Stimulated activated CD4-positive, alpha-beta T cell treated with anti-CD3 and anti-CD28 coated beads, TNF-alpha, amount 100 ng/mL, for 24 hours (primary cell): ENCODE measurements at places on chromosomes 2 and 18.

DNA sequence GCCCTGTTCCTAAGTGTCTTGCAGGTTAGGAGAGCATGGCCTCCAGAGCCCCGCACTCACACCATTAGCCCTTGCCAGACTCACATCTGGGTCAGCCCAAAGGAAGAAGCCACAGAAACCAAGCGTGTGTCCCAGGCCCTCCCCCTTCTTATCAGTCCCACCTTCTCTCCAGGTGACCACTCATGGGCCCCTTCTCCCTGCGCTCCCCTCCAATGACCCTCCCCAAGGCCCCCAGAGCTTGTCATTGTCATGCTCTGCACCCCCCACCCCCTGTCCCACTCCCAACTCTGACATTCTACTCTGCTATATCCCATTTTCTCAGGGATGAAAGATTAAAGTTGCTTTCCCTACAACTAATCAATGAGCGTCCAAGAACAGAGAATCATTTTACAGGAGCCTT is 30.1 kb downstream of the CAPN14 start:
- no peak for DNase-seq

DNA sequence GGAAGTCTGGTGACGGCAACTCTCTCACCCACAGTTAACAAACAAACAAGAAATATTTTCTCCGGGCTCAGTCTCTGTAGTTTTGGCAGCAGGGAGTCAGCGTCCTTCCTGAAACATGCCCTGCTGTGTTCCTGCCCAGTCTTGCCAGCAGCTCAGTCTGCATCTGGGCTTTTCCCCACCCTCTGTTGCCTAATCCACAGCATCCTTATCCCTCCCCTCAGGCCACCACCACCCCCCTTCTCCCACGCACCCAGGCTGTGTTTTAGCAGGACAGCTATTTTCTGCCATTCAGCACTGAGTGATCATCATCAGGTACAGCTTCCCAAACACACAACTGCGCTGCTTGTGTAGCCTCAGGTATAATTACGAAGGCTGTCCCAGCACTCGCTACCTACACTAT is 168.2 kb downstream of the DPP10 start:
- no peak for DNase-seq

DNA sequence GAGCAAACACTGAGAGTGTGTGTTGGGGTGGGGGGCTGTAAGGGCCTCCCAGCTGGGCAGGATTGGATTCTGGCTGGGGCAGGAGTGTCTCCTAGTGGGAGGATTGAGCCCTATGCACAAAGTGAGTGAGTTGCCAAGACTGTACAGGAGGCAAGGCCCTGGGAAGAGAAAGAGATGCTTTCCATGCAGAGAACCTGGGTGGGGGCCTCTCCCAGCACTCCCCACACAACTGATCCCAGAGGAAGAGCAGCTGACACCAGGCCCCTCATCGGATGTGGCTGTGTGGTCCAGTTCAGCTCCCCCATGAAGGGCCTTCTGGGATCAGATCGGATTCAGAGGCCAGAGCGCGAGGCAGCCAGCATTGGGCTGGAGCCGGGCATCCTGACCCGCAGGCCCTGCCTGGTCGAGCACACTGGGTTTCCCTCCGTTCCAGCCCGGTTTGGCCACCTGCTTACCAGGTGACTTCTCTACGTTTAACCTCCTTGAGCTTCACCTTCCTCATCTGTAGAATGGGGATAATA is 49.4 kb upstream of the FAHD2A start:
- no peak for DNase-seq

DNA sequence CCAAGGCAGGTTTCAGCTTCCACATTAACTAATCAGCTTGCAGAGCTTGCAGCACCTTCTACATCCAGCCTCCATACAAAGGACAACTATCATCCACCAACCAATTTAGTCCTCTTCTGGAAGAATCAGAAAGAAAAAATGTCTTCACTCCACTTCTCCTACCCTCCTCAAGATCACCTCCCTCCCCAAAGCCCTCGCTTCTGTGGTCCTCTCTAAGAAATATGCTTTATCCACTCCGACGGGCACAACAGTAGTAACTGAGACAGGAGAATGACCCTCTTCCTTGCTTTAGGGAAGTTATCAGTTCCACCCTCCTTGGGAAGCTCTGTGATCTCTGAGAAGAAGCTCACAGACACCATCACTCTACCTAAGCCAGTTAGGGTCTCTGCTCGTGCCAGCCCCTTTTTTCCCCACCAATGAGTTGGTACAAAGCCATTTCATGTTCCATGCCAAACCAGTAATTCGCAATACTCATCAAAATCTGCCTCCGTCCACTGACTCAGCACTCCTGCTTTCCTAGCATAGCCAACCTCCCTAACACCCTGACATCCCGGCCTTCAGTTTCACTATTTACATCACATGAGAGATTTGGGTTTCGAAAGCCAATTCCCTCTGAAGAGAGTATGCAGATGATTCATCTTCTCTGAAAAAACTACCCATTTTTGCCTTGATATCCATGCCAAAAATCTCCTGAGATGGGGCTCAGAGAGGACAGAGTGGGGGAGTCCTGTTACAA is 114.1 kb upstream of the PKDCC start:
- DNase-seq, result no peak

DNA sequence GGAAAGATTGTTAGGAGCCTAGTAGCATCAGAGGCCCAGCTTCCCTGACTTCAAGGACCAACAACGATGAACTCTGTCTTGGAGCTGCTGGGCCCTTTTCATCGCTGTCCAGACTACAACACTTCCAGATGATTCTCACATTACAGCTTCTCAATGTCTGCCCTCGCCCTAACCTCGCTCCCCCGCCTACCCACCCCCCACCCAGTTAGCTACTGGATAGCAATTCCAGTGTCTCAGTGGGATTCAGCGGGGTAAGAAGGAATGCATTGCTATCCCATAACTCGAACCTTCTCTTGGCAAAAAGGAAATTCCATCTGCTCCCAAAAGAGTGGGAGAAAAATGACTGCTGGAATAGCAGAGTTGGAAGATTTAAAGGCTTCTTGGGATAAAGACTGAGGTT is 65.0 kb downstream of the RPL37A start:
- no peak for DNase-seq

DNA sequence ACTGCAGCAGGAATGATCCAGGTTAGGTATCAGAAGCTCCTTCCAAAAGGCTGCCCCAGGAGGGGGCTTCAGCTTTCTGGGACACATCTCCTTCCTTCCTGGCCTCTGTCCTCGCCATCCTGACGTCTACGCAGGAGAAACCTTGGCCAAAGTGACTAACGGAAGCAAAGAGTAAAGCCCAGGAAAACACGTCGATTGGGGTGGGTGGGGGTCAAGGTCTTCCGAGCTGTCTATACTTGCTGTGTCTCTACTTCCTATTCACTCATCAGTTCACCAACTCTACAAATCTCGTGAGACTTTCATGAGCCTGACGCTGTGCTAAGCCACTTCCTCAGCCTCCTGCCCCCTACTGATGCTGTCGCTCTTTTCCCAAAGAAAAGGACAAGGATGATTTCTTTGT is 212.6 kb downstream of the TNS1 start:
- DNase-seq, result no peak

DNA sequence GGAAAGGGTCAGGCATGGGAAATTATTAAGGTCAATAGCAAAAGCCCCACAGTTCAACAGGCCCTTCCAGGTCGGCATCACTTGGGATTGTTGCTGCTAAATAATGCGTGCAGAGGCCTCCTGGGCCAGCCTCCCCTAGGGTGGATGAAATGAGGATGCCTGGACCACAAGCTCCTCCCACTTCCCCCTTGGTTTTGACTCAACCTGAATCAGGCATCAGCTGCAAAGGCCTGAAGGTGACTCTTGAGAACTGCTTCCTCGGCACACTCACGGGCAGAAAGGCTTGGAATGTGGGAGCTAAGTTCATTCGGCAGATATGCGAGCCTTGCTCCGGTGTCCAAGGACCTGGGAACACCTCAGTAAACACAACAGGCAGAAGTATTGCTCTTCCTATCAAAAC is 69.3 kb downstream of the MBP start:
- DNase-seq, result peak; percentile 69

- no peak for DNase-seq
Measured at GRCh38 chr2:103805746-103806145, 1043.9 kb downstream of the TMEM182 start.

DNA sequence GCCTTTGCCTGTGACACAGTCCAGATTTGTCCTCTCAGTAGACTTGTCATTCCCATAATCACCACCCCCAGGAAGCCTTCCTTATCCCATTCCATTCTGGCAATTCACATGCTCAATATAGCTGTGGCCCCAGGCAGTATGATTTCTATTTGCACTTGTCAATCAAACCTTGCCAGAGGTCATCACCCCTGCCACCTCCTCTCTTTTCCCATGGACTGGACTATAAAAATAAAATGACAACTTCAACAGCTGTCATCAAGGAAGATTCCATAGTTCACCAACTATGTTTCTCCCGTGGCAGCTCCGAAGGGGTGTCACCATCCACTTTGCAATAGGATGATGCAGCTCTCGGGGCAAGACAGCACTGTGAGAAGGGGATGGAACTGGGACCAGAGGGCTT is 255.7 kb downstream of the CELF4 start:
- no peak for DNase-seq

GRCh38 chr2:197497326-197497725 is 2.3 kb downstream of the HSPD1 start:
- no peak for DNase-seq

- no peak for DNase-seq
Measured at GRCh38 chr18:5237083-5237722, 40.1 kb upstream of the AKAIN1 start.

- no peak for DNase-seq
Measured at GRCh38 chr2:234847364-234847635, 104.5 kb upstream of the SH3BP4 start.

DNA sequence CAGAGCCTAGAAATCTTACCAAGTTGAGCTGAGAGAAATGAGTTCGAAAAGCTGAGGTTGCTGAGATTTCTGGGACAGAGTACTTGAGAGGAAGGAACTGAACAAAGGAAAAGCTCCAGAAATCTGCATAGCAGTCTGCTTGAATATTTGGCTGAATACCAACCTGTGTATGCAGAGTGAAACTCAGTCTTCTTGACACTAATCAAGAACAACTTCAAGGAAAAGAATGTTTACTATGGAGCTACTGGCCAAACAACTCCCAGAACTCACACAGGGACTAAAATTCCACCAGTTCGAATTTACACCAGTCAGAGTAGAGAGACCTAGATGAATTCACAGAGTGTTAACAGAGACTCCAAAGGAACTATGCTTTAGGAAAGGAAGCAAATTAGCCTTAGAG is 66.5 kb downstream of the USP37 start:
- DNase-seq, result no peak

- no peak for DNase-seq
Measured at GRCh38 chr2:16413947-16414346, 251.7 kb downstream of the CYRIA start.

- no peak for DNase-seq
Measured at GRCh38 chr2:224630659-224631550, 45.7 kb upstream of the CUL3 start.

DNA sequence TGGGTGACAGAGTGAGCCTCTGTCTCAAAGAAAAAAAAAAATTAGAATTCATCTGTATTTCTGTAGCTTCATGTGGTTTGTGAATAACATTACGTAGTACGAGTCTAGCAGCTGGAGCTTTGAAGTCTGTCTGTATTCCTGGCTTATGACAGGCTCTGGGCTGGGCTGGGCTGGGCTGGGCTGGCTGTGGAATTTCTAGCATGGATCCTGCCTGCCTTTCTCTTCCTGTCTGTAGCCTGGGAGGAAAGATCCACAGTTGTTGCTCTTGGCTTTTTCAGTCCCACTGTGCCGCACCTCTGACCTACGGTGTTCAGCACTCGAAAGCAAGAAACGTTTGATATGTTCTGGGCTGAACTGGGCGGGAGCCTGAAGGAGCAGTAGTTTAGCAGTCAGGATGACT is 55.4 kb downstream of the BOLA3 start:
- DNase-seq, result no peak

DNA sequence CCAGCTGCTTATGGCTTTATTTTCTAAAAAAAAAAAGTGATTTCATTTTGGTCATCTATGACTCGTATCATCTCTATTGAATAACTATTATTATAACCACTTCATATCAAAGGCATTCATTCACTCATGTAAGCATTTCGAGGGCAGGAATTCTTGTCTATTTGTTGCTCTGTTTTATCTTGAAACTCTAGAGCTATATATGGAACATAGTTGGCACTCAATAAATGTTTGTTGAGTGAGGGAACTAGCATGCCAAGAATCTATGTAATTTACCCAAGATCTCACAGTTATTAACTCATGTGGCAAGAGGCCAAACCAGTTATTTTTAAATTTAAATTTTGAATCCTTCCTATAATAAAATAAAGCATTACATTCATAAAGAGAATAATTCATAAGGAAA is 470.1 kb downstream of the TMX3 start:
- DNase-seq, result no peak

GRCh38 chr2:74632209-74632938 is 15.8 kb downstream of the M1AP start:
- no peak for DNase-seq

DNA sequence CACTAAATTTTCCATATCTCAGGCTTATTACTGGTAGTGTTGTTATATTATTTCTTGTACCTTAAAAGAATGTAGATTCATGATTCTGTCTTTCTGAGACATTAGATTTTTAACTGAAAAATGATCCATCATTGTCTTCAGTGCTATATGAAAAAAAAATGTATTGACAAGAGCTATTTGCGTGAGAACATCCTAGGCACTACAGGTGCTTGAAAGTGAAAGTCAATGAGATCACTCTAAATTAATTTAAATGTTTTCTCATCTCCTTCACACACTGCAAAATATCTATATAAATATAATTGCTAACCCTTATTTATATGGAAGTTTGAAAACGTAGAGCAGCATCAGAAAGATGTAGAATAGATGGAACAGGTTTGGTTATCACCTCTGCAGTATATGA is 684.6 kb downstream of the TRIB2 start:
- no peak for DNase-seq

DNA sequence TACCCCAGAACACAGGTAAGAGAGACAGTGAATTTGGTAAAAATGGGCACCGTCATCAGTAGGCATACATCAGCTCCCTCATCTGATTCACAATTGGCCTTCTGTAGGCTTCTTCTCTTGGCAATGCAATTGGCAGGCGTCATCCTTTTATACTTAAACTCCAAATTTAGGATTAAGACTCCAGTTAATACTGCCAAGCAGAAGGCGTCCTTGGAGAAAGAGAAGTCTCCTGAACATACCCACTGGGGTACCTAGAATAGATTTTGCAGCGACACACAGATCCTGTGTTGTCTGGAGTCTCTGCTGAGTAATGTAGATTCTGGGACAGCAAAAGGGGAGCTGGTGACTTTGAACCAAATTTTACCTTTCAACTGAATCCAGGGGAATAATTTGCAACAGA is 592 bp upstream of the METAP1D start:
- no peak for DNase-seq

- DNase-seq, result no peak
Measured at GRCh38 chr18:44181951-44182747, 498.5 kb upstream of the SETBP1 start.

DNA sequence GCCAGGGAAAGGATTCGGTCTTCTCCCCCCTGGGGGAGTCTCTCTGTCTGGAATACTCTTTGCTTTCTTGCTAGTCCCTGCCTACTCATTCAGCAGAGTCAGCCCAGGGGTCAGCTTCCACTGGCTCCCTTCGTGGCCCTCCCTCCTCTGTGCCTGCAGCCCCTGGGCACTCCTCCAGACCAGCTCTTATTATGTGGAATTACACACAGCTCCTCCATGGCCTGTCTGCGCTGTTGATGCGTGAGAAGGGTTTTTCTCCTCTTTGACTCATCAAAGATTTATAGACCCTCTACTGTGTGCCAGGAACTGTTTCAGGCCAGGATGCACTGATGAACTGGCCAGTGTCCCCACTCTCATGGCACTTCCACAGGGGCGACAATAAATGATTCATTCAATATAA is 44.4 kb downstream of the ST8SIA5 start:
- DNase-seq, result no peak

- DNase-seq, result no peak
Measured at GRCh38 chr2:159091976-159092375, 123.5 kb downstream of the TANC1 start.
